ENCODE measurements at places on chromosomes 7 and 10. TPM values are rescaled to one million over a fixed set of nuclear protein-coding genes. Genes with fewer than 3 reads are reported as not detected.

- DNase-seq: no peak
These were observed 106.4 kb downstream of the GSAP start for GRCh38 chr7:77309714-77310220.

- DNase-seq: no peak
These were observed 179.2 kb upstream of the BET1 start for GRCh38 chr7:94183289-94183749.

- DNase-seq: no peak
These were observed 10.3 kb downstream of the MNX1 start for GRCh38 chr7:156999958-157000726.

- peak; percentile 31 for DNase-seq
These were observed 55.0 kb downstream of the PKD1L1 start for GRCh38 chr7:47893238-47893637.

GRCh38 chr7:55101359-55101758, 82.5 kb downstream of the EGFR start:
- DNase-seq: no peak

DNA sequence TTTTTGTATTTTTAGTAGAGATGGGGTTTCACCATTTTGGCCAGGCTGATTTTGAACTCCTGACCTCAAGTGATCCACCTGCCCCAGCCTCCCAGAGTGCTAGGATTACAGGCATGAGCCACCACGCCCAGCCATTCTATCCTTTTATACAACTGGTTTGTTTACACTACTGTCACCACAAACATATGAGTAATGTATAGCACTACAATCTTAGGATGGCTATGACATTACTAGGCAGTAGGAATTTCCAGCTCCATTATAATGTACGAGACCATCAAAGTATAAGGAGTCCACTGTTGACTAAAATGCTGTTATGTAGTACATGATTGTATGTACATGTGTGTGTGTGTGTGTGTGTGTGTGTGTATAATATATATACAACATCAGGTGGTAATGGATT, 1126.1 kb upstream of the LRRN3 start:
- DNase-seq: no peak

DNA sequence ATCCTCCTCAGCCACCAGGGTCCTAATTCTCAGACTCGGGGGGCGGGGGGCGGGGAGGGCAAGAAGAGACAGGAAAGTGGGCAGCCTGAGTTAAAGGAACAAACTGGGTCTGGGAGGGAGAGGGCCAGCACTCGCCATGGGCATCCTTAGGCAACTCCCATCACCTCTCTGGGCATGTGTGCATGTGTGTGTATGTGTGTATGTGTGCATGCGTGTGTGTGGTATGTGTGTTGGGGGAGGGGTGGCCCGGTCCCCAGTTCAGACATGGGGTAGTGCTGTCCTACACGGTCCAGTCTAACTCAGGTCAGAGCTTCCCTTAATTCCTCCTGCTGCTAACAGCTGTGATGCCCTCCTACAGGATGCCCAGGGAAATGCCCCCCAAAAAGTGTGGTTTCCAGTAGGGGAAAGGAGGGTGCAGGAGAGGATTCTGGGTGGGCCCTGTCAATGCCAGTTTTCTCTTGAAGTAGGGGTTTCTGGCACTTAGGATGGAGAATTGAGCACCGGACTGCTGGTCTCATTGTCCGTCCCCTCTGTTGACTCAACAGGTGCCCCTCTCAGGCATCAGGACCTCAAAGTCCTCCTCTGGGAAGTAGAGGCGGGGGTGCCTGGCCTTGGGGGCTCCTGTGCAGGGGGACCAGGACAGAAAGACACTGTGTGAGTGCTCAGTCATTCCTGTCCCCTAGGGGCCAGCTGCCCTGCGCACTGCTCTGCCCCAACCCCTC, 15.1 kb upstream of the ZMIZ1 start:
- DNase-seq: no peak

- no peak for DNase-seq
These were observed 22.5 kb upstream of the ENO4 start for GRCh38 chr10:116826803-116827202.

- no peak for DNase-seq
These were observed 3.2 kb downstream of the POLR1F start for GRCh38 chr7:19705663-19706062.

GRCh38 chr7:91233212-91233611, 31.0 kb upstream of the FZD1 start:
- DNase-seq: no peak

The NPSR1 gene
- not detected for total RNA-seq

The PODXL gene
- total RNA-seq: 2.1 TPM
